ENCODE measurements at places on chromosomes 3 and 15. TPM values are rescaled to one million over a fixed set of nuclear protein-coding genes. Genes with fewer than 3 reads are reported as not detected.

The CSPG4 gene
- total RNA-seq: 62.6 TPM

The NR2E3 gene
- total RNA-seq: 0.20 TPM

The SLC12A1 gene
- total RNA-seq: not detected

The CCR9 gene
- total RNA-seq: not detected

The UROC1 gene
- not detected for total RNA-seq

The SSUH2 gene
- 0.37 TPM for total RNA-seq

The GOLGA6D gene
- not detected for total RNA-seq

The FANCD2OS gene
- not detected for total RNA-seq

The RBMS3 gene
- total RNA-seq: 33.4 TPM

The GP5 gene
- total RNA-seq: under 0.01 TPM

The IREB2 gene
- total RNA-seq: 21.9 TPM

The CLEC3B gene
- total RNA-seq: 33.4 TPM

The C3orf22 gene
- total RNA-seq: not detected

The TERC gene
- total RNA-seq: 269 TPM

The VWA5B2 gene
- total RNA-seq: not detected

The STRIT1 gene
- total RNA-seq: not detected

All from subcutaneous preadipocyte (primary cell).